MG63 (cell line): ENCODE measurements at places on chromosomes 11 and 22.

DNA sequence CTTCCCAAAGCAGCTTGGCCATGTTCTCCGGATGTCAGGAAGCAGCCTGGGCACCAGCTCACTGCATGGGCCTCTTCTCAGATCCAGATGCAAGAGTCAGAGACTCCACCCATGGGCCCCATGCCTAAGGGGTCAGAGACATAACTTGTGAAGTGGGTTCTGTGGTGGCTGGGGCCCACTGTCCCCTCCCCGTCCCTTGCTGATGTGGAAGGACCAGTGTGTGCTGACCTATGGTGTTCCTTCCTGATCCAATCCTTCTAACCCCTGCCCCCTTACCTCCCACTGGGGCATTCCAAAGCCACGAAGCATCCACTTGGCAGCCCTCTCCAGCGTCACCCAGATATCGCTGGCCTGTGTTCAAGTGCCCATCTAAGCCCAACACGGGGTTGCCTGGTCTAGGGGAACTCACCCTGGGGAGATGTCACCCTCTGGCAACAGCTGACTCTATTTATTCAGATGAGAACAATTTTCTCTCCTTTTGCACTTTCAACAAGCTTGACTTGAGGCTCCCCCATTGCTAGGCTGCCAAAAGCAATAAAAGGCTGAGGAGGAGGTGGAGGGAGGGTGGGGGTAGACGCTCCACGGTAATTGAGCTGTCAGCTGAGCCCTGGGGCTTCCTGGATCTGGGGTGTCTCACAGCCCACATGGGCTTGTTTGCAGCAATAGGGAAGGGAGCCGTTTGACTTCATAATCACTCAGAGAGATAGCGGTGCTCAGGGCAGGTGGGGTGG, 158.5 kb downstream of the ADAMTS15 start:
- DNase-seq = peak; percentile 63

GRCh38 chr11:14669958-14670357, 26.4 kb downstream of the PDE3B start:
- no peak for DNase-seq

- DNase-seq = no peak
Measured at GRCh38 chr22:43150731-43151206, 590 bp upstream of the TSPO start.

GRCh38 chr11:125552927-125553326, 16.4 kb upstream of the EI24 start:
- DNase-seq = no peak

- DNase-seq = peak; percentile 55
Measured at GRCh38 chr11:48052183-48053044, 72.1 kb downstream of the PTPRJ start.

GRCh38 chr22:43326331-43327156, 16.6 kb downstream of the SCUBE1 start:
- DNase-seq = no peak
